ENCODE measurements at places on chromosomes 12 and 14.

DNA sequence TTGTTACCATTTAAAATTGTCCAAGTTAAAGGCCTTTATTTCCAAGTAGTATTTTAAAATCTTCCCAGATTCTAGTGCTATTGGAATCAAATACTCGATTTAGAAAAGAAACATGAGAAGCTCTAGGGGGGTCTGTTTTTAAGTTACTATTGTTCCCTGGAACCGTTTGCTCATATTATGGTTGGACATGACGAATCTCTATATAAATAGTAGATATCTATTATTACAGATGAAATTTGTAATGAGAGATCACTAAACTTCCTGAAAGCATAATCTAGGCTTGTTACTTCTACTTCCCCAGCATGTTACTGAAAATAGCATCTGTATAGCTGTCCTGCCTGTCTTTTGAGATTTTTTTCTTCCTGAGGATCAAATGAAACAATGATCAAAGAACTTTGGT lies 70.1 kb downstream of the LGR5 start:
- no peak for DNase-seq

- DNase-seq, result no peak
These were observed 55.8 kb downstream of the RAB35 start for GRCh38 chr12:120060717-120061116.

DNA sequence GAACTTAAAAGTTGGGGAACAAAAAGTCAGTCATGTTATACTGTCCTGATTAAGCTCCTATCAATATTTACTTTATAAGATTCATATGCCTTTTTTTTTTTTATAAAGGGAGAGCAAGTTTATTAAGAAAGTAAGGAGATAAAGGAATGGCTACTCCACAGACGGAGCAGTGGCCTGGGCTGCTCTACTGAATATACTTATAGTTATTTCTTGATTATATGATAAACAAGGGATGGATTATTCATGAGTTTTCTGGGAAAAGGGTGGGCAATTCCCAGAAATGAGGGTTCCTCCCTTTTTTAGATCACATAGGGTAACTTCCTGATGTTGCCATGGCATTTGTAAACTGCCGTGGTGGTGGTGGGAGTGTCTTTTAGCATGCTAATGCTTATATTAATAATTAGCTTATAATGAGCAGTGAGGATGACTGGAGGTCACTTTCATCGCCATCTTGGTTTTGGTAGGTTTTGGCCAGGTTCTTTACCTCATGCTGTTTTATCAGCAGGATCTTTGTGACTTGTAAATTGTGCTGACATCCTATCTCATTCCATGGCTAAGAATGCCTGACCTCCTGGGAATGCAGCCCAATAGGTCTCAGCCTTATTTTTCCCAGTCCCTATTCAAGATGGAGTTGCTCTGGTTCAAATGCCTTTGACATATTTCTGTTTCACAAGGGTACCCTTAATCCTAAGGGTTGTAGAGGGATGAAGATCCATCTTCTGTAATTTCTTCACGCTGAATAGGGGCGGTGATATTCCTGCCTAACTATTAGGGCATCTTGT lies 73.9 kb downstream of the OTOGL start:
- no peak for DNase-seq

DNA sequence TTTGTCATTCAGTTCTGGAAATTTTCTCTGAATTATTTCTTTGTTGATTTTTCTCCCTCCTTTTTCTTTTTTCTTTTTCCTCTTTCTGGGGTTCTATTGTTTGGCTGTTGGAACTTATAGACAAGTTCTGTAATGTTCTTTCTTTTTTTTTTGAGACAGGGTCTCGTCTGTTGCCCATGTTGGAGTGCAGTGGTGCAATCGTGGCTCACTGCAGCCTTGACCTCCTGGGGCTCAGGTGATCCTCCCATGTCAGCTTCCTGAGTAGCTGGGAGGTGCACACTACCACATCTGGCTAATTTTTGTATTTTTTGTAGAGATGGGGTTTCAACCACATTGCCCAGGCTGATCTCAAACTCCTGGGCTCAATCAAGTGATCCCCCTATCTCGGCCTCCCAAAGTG lies 30.1 kb upstream of the TBC1D30 start:
- no peak for DNase-seq

GRCh38 chr12:47245623-47246022 lies 165.9 kb upstream of the AMIGO2 start:
- no peak for DNase-seq

DNA sequence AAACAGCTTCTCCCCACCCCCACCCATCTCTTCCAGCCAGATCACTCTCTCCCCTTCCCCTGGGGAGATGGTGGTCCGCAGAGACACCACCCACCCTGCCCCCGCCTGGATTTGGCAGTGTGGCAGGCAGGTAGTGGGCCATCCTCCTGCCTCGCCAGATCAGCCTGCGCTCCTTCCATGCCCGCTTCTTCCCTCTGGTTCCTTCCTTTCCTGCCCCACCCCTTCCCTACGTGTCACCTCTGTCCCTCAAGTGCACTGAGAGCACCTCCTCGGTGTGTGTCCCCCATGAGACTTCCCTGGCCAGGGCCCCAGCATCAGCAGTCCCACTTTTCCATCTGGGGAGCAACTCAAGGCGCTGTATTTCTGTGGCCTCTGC lies 632 bp downstream of the NYNRIN start:
- DNase-seq, result no peak

DNA sequence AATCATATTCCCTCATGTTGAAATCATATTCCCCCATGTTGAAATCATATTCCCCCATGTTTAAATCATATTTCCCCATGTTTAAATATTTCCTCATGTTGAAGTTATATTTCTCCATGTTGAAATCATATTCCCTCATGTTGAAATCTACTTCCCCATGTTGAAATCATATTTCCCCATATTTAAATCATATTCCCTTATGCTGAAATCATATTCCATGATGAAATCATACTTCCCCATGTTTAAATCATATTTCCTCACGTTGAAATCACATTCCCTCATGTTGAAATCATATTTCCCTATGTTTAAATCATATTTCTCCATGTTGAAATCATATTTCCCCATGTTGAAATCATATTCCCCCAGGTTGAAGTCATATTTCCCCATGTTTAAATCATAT lies 34.6 kb upstream of the ADGRD1 start:
- DNase-seq, result no peak

DNA sequence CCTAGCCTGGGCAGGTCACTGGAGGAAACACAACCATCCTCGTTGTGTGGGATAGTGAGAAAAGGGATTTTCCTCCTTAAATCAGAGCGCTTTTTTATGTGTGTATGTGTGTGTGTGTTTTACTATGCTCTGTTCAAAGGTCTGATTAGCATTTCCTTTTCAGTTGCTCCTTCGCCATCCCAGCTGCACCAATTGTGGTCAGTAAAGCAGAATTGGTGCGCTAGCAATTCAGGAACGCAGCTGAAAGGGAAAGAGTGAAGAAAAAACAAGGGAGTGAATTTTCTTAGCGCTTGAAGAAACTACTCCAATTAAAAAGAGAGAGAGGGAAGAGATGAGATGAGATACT lies 173.3 kb upstream of the PARP11 start:
- no peak for DNase-seq

- no peak for DNase-seq
These were observed 328.8 kb upstream of the NOVA1 start for GRCh38 chr14:26926585-26926984.

GRCh38 chr14:81535396-81536164 lies 1.9 kb upstream of the SEL1L start:
- DNase-seq, result no peak

DNA sequence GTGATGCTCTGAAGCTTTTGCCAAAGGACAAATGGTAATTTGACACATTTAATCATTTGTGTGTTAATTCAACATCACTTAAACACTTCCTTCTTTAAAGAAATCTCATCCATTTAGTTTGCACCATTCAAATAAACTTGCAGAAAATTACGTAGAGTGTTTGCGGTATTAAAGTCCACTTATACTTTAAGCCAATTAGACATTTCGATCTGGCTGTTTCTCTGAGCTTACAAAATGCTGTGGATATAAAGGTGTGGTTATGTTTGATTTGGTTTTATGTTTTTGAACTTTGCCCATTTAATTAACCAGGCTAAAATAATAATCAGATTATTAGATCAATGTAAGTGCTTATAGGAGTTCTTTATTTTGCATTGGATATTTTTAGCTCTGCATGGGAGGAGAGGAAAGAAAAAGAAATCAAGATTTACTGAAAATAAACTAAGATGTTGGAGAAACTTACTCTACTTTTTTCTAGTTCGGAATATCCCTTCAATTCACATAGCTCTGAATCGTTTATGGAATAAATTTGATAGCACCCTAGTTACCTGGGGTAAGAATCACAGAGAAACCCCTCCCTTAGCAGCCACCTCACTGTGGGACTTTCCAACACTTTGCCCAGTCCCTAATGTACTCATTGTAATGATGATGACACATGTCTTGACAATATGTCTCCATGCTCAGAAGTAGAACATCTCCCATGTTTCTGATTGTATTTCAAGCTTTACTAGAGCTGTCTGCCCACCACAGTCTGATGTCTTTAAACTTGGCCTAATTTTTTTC lies 268.0 kb downstream of the BTG1 start:
- no peak for DNase-seq

GRCh38 chr12:113855998-113856397 lies 110.1 kb downstream of the RBM19 start:
- no peak for DNase-seq

- peak; percentile 56 for DNase-seq
These were observed 1.4 kb upstream of the ASIC1 start for GRCh38 chr12:50055831-50056638.

DNA sequence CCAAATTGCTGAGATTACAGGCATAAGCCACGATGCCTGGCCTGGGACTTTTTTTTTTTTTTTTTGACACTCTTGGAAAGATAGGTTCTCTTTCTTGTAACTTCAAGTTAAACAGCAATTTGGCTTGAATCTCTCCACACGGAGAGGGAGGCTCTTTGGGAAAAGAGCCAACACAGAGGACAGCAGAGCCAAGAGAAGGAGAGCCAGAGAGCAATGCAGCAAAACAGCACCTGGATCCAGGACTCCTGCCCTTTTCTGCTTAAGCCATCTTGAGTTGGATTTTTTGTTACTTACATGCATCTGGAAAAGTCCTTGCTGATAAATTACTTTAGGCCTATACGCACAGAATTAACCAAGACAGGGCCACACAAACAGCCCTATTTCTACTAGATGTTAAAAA lies 176.8 kb downstream of the APAF1 start:
- no peak for DNase-seq

DNA sequence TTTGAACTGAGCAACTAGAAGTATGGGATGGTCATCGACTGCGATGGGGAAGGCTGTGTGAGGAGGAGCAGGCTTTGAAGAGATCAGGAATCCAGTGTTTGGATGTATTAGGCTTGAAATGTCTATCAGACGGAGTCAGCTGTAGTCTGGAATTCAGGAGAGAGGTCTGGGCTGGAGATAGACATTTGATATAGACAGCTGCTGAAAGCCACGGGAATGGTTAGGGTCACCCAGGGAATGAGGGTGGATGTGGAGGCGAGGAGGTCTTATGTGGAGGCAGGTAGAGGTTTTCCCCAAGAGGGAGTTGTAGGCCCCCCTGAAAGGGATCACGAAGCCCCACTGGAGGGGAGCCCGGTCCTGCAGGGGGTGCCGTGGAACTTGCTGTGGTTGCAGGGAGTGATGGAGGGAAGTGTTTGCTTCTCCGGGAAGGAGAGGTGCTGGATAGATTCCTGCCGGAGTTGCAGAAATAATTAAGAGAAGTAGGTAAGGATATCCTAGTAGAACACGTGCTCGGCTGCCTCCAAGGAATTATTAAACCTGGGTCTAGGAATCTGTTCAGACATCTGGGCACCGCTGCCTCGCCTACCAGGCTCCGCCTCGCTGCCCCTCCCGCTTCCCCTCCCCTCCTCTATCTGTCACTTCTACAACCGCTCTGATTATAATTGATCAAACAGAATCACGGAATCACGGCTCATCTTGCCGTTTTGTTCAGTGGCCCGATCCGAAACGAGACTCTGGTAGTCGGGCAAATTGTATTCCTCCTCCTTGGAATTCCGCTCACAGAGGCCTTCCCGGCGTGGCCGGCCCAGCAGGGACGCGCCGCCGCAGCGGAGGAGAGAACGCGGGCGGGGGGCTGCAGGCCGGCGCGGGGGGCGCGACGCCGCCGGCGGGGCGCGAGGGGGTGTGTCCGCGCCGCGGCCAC lies 826 bp upstream of the CACNA1C start:
- DNase-seq, result no peak

- DNase-seq, result no peak
These were observed 107.7 kb downstream of the ESR2 start for GRCh38 chr14:64186231-64187129.

DNA sequence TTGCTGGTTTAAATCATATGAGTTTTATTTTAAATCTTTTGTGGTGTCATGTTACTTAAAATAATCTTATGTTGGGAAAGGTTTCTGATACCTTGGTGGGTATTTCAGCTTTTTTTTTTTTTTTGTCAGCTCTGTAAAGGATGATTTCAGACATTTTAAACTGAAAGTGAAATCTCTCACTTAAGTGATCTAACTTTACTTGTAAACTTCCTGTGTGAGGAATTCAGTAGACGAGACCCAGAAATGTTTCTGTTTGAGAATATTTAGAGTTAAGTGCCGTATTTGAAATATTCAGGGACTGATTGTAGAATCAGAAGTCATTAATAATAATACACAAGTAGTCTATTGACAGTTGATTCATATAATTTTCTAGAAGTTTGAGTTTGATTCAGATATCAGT lies 37.8 kb downstream of the PROX2 start:
- no peak for DNase-seq

DNA sequence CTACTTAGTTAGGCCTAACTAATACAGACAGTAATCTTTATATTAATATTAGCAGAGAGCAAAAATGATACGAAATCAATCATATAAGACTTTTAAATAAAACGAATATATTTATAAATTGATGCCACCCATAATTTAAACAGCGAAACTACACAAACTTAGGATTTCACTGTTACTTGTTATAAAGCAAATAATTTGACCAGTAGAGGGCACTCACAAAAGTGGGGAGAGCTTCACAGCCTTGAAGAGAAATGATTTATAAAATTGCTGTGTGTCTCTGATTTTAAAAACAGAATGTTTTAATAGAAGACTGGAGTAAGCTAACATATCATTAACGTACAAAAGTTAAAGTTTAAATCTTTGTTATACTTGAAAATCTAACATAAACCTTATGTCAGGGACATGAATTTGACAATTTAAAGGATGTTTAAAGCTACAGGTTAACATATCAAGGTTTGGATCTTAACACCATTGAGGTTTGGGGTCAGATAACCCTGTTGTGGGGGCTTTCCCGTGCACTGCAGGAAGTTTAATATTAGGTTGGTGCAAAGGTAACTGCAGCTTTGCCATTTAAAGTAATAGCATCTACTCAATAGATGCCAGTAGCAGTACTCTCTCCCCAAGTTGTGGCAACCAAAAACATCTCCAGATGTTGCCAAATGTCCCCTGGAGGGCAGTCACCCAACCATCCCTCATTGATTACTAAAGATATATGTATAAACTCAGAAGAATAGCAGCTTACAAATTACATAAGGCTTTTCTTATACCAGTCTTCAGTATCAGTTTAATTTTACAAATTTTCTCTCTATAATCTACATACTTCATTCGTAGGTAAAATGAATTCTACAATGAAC lies 9.3 kb downstream of the KRAS start:
- no peak for DNase-seq

DNA sequence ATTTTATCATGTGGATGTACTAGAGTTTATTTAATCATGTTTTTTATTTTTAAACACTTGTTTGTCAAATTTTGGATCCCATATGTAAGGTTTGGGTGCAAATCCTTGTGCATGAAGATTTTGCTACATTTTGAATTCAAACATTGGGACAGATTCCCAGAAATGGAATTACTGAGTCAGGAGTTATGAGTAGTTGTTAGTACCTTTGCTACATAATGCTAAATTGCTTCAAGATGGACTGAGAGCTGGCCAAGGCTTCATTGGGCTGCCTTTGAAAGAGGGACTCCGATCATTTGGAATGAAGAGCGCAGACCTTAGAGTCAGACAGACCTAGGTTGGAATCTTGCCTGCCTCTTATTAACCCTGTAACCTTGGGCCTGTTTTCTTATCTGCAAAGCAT lies 154.9 kb upstream of the PWP1 start:
- no peak for DNase-seq
